ENCODE measurements at places on chromosomes 11 and 22. TPM values are rescaled to one million over a fixed set of nuclear protein-coding genes. Genes with fewer than 3 reads are reported as not detected.

DNA sequence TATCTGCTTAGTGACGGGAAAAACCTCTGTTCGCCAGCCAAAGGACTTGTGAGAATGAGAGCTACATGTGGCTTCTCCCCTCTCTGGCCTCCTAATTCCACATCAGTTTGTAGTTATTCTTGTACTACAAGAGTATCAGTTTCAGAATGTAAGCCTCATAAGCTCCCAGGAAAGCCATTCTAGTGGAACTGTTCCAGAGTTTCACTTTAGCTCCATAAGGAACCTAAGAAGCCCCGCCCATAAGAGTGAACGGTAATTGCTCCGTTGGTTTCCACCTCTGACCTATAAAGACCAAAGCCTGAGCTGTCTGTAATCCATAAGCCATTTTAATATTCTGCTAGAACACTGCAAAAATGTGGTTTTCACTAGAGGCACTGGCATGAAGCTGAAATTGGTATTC, 53.0 kb downstream of the SIK3 start:
- no peaks in the 10 kb centered on the region for H3K36me3 ChIP-seq
- no peaks in the 10 kb centered on the region for H3K27me3 ChIP-seq
- peaks cover 12% of the 10 kb centered on the region for H3K4me1 ChIP-seq
- no peak for DNase-seq
- no peak overlapping the region for H3K4me3 ChIP-seq

DNA sequence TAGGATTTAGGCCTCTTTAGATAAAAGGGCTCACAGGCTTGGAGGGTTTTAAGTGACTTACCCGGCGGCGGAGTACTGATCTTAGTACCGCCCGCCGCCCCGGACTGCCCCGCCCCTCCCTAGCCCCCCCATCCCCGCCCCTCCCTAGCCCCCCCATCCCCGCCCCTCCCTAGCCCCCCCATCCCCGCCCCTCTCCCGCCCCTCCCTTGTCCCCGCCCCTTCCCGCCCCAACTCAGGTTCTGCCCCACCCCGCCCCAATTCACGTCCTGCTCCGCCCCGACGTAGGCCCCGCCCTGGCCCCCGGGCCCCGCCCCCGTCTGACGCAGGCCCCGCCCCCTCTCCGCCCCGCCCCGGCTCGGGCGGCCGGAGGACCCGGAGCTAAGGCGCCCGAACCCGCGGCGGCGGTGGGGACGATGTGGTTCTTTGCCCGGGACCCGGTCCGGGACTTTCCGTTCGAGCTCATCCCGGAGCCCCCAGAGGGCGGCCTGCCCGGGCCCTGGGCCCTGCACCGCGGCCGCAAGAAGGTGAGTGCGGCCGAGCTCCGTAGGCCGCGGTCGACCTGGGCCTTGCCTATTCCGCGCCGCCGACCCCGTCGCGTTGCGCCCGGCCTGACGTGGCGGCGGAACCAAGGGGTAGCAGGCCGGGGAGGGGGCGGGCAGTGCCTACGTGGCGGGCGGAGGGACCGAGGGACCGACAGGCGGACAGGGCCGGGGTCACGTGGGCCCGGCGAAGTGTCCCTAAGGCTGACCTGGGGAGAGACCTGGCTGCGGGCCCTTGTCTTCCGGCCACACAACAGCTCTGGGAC, at the start of gene SCYL1:
TSS of gene SCYL1 (plus strand) at position 343 of the 805 bp plus-strand sequence. CDS start at position 414, 71 bp downstream.
- H3K27ac ChIP-seq: peak within 1 kb of the TSS; percentile 76
- H3K4me3 ChIP-seq: peak within 1 kb of the TSS; percentile 75
- peaks cover 12% of the 10 kb centered on the region for H3K36me3 ChIP-seq
- H3K27me3 ChIP-seq: no peaks in the 10 kb centered on the region

DNA sequence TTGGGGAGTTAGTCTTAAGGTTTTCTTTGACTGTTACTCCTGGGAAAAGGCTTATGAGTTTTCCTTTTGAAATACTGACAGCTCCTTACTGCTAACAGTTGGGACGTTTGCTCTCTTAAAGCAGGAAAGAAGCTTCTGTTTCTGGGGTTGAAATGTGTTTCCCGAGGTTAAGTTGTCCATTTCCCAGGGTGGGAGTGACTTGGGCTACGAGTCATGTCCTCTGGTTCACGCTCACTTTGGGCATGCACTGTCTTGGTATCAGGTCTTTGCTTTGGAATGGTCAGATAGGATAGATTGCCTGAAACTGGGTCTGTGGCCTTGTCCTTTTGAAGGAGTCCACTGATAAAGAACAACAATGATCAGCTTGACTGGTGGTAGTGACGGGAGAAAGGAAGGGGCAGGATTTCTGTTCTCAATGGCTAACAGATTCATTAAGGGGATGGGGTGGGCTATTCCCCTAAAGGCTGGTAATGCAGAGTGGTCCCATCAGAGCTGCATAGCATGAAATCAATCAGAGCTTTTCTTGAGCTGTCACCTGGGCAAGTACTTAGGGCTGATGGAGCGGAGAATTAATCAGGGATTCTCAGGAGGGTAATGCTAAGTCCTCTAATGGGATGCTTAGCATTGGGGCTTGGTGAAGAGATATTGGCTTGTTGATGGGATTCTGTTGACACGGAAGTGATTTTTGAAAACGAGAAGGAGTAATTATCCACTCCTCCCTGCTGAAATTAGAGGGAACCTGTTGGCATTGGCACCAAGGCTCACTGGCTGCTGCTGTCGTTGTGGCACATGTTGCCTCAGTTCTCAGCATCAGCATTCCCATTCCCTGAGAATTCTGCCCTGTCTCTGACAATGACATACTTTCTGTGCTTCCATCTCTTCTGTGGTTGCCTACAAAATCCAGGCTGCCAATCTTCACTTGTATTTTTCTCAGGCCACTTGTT, 81.6 kb downstream of the TEAD1 start:
- DNase-seq: no peak
- H3K27ac ChIP-seq: no peak overlapping the region
- H3K36me3 ChIP-seq: no peaks in the 10 kb centered on the region

GRCh38 chr11:4610258-4610935, 2.4 kb upstream of the TRIM68 start:
- peak overlapping the region; percentile 14 for H3K27ac ChIP-seq
- H3K4me3 ChIP-seq: peak overlapping the region; percentile 48
- no peaks in the 10 kb centered on the region for H3K27me3 ChIP-seq
- H3K4me1 ChIP-seq: peaks cover 37% of the 10 kb centered on the region
- no peaks in the 10 kb centered on the region for H3K36me3 ChIP-seq

GRCh38 chr11:67436459-67437081, 912 bp downstream of the PTPRCAP start:
- H3K4me1 ChIP-seq: peaks cover 73% of the 10 kb centered on the region
- peak; percentile 62 for DNase-seq
- peak overlapping the region; percentile 95 for H3K4me3 ChIP-seq
- peak overlapping the region; percentile 59 for H3K27ac ChIP-seq

- peaks cover 14% of the 10 kb centered on the region for H3K4me1 ChIP-seq
- H3K27me3 ChIP-seq: no peaks in the 10 kb centered on the region
- peaks cover 7% of the 10 kb centered on the region for H3K36me3 ChIP-seq
- H3K4me3 ChIP-seq: peak overlapping the region; percentile 45
Measured at GRCh38 chr11:67303835-67304411, 593 bp downstream of the SSH3 start.

DNA sequence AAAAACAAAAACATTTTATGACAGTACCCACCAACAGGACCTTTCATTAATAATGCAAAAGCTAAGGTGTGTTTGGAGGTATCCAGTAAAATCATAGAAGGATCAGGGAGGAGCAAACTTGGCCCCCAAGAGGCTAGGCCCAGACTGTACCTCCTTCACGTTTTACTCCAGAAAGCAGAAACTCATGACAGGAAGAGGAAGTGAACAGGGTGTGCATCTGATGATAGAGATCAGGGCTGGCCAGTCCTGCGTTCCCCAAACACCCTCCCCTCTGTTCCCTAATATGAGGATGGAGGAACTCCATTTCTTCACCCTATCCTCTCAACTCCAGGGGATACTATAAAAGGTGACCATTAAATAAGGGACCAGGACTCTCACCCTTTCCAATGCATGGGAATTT, 10.2 kb upstream of the MS4A12 start:
- no peaks in the 10 kb centered on the region for H3K4me1 ChIP-seq
- H3K27ac ChIP-seq: no peak overlapping the region
- H3K4me3 ChIP-seq: no peak overlapping the region

GRCh38 chr22:32828150-32828549, 26.6 kb downstream of the TIMP3 start:
- no peaks in the 10 kb centered on the region for H3K4me1 ChIP-seq
- H3K27ac ChIP-seq: no peak overlapping the region
- no peak overlapping the region for H3K4me3 ChIP-seq

DNA sequence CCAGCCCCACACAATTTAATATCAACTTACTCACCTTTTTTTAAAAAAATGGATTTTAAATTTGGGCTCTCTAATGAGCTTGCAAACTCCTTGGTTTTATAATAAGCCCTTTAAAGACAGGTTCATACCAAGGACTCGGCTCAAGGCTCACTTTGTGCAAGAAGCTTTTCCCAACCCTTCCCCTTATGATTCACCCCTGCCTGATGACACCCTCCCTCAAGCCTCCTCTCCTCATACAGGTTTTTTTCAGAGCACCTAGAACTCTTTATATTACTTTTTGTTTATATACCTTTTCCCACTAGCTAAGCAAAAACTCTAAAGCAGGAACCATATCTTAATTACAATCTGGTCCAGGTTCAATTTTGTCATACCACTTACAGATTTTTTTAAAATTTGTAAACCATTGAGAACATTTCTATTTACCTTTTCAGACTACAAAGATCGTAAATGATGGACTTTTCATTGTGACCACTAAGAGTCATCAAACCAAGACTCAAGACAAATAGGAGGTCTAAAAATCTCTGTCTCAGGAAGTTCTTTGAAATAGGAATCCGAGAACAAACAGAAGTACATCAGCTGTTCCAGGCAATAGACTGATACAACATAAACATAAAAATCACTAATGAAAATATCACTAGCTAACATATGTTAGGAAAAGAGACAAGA, 13.1 kb upstream of the EXPH5 start:
- H3K4me3 ChIP-seq: no peak overlapping the region
- no peaks in the 10 kb centered on the region for H3K4me1 ChIP-seq
- H3K27ac ChIP-seq: no peak overlapping the region
- H3K36me3 ChIP-seq: no peaks in the 10 kb centered on the region

DNA sequence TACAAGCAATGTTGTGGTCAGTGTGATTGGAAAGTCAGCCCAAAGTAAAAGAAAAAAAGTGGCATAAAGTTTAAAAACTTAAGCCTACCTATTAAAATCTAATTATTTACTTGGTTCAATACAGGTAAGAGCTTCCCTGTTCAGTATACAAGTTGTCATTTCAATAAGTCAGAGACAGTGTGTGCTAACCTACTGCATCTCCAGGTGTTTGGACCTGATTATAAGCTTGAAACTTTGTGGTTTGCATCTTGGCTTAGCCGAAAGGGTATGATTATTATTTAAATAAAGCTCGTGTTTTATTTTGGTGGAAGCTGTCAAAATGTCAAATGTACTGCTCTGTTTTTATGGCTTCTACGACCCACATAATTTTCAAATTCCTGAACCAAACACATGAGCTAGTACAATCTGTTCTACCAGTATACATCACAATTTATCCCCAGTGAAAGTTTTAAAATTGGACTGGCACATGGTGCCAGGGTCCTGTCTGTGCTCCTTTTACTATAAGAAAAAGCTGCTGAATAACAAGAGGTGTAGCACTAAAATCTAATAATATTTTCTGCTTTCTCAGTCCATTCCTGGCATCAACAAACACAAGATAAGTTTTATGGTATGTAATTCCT, 103.9 kb upstream of the ANO3 start:
- H3K36me3 ChIP-seq: no peaks in the 10 kb centered on the region
- DNase-seq: no peak
- H3K4me1 ChIP-seq: no peaks in the 10 kb centered on the region

GRCh38 chr11:75269367-75269660, 28.7 kb downstream of the TPBGL start:
- DNase-seq: no peak
- H3K27ac ChIP-seq: no peak overlapping the region
- no peaks in the 10 kb centered on the region for H3K27me3 ChIP-seq
- peaks cover 3% of the 10 kb centered on the region for H3K36me3 ChIP-seq

GRCh38 chr11:130313383-130314183, 1.1 kb downstream of the ZBTB44 start:
- no peak for DNase-seq
- no peaks in the 10 kb centered on the region for H3K36me3 ChIP-seq
- H3K27me3 ChIP-seq: no peaks in the 10 kb centered on the region
- H3K4me1 ChIP-seq: peaks cover 38% of the 10 kb centered on the region
- peak overlapping the region; percentile 66 for H3K27ac ChIP-seq

- H3K27ac ChIP-seq: no peak overlapping the region
- DNase-seq: no peak
- no peak overlapping the region for H3K4me3 ChIP-seq
- H3K4me1 ChIP-seq: peaks cover 26% of the 10 kb centered on the region
Measured at GRCh38 chr11:95547976-95548375, 241.6 kb downstream of the FAM76B start.

DNA sequence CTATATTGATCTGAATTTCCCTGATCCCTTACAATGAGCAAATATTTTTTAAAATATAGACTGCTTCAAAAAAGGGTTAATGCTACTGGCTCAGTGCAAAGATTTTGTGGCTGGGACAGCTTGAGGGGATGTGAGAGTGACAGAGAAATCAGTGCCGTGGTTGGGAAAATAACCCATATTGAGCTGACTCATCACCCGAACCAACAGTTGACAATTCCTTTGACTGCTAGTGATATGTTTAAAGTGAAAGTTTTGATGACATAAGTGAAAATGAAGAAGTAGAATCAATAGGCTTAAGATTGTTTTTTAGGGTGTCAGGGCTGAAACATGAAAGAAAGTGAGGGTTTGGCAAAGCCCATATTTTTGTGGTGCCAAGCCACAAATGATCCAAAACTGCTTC, 257.1 kb upstream of the TENM4 start:
- H3K27me3 ChIP-seq: no peaks in the 10 kb centered on the region
- H3K36me3 ChIP-seq: no peaks in the 10 kb centered on the region
- DNase-seq: no peak
- no peak overlapping the region for H3K4me3 ChIP-seq
- H3K4me1 ChIP-seq: no peaks in the 10 kb centered on the region

DNA sequence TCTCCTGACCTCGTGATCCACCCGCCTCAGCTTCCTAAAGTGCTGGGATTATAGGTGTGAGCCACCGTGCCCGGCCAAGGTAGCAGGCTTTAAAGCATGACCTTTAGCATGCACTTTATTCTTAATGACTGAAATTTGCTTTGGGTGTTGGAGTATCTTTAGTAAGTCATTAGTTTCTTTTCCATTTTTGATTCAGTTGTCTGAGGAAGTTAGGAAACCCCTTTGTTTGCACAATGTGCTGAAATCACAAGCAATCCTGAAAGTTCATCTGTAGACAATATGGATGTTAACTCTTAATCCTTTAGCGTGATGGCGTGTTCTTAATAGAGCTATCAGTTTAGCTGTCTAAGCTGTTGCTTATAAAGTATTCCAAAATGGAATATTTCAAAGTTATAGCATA, 16.8 kb downstream of the SDHD start:
- H3K27ac ChIP-seq: no peak overlapping the region
- no peaks in the 10 kb centered on the region for H3K36me3 ChIP-seq
- no peak overlapping the region for H3K4me3 ChIP-seq
- no peaks in the 10 kb centered on the region for H3K27me3 ChIP-seq
- H3K4me1 ChIP-seq: no peaks in the 10 kb centered on the region

The SLC22A9 gene
- total RNA-seq: not detected

The FRMD8 gene
- total RNA-seq: 49.8 TPM

The ARHGAP8 gene
- 0.42 TPM for total RNA-seq

The HBG2 gene
- not detected for total RNA-seq

The IGLL1 gene
- not detected for total RNA-seq

The HBG1 gene
- not detected for total RNA-seq

The RIBC2 gene
- total RNA-seq: 10.4 TPM

The EXT2 gene
- total RNA-seq: 37.4 TPM

The CECR2 gene
- not detected for total RNA-seq

The FLRT1 gene
- total RNA-seq: not detected

The LINC01488 gene
- not detected for total RNA-seq

All from CD8-positive, alpha-beta memory T cell (primary cell).